Activated CD8-positive, alpha-beta memory T cell treated with anti-CD3 and anti-CD28 coated beads, Interleukin-2, amount 50 U/mL, for 48 hours (primary cell): ENCODE measurements at places on chromosomes 12 and 14.

DNA sequence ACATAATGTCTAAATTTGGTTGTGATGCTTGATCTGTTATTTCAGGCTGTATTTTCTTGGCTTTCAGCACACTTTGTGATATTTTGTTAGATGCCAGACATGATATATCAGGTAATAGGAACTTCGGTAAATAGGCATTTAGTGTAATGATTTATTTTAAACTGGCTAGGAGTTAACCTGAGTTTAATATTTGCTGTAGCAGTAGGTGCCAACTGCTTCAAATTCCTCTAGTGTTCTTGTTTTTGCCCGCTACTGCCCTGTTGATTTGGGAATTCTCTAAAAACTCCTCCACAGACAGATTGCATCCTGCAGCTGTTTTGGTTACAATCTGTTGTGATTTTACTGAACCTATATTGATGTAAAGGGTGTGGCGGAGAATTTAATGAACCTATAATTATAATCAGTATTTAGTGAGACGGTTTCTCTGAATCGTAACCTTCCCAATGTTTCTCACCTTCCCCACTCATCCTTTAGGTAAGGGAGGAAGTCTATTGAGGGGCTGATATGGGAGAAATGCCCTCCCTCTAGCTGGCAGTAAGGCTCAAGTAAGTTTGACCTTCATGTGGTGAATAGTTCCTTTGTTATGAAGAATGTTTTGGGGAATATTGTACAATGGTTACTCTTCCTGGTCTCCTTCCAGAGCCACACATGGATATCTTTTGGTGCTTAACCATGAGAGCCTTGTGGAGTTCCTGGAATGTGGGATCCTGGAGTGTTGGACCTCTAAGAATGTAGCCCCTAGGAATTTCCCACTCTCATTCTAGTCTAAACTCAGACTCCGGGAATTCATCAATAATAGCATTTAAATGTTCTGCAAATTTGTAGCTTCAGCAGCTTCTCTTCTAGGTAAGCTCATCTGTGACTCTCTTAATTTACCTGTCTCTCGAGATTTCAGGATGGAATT, 634.1 kb downstream of the FSCB start:
- DNase-seq, result no peak

DNA sequence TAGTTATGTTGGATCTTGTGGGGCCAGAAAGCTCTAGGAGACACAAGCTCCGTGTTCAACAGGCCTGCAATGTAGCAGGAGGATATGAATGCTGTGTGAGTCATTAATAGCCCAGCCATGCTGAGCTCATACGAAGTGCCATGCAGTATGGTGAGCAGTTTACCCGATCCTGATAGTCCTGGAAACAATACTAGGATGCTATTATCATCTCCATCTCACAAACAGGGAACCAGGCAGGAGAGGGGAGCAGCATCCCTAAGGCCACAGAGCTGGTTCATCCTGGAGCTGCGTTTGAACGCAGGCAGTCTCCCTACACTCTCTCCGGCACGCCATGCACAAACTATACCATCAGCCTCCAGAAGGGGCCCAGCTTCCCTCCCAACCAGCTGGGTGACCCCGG, 20.5 kb downstream of the TTC7B start:
- DNase-seq, result no peak

GRCh38 chr12:103268831-103269514, 226.8 kb downstream of the C12orf42 start:
- no peak for DNase-seq

GRCh38 chr12:43235721-43236120, 316.3 kb downstream of the ADAMTS20 start:
- no peak for DNase-seq

DNA sequence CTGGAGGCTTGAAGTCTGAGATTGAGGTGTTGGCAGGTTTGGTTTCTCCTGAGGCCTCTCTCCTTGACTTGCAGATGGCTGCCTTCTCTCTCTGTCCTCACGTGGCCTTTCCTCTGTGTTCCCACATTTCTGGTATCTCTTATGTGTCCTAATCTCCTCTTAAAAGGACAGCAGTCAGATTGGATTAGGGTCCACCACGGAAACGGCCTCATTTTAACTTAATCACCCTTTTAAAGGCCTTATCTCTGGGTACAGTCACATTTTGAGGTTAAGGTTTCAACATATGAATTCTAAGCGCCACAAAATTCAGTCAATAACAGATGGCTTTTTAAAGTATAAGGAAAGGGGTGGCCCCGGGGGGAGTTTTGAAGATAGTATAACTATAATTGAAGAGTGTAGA, 33.5 kb downstream of the UNC79 start:
- no peak for DNase-seq

GRCh38 chr14:55780156-55780946, 200.3 kb downstream of the KTN1 start:
- no peak for DNase-seq

- DNase-seq, result no peak
Measured at GRCh38 chr12:3885277-3886094, 12.3 kb upstream of the PARP11 start.

DNA sequence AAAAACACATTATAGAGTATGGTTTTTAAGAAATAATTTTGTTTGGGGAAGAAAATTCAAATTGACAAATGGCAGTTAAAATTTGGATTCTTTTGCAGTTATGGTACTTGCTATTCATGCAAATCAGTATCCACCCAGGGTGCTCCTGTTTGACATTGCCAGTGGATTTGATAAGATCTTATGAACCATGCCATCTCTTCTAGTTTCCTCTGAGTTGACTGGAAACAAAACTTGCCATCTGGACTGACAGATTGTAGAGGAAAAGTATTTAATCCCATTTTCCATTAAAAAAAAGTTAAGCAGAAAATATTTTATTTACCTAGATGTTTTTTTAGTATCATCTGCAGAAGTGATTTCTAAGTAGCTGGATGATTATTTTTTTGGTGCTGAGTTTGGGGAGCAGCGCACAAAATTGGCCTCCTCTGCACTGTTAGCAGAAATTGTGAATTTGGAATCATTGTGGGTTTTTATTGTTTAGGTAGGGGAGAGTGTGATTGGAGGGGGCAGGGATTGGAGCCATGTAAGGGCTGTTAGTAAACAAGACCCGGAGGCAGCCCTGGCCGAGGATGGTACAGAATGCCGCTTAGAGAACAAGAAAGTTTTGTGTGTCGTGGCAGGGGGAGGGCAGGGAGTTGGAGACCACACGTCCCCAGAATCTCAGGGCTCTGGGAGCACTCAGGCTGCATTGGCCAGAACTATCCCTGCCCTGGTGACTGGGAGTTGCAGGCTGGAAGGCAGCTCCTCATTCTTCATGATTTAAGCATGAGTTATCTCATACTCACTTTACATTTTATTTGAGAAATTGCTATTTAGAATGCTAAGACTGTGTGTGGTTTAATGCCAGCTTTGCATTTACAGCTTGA, 56.6 kb downstream of the WDR20 start:
- peak; percentile 41 for DNase-seq

- no peak for DNase-seq
Measured at GRCh38 chr12:115521771-115522409, 755.6 kb downstream of the MED13L start.

GRCh38 chr14:78202163-78202562, 32.0 kb downstream of the NRXN3 start:
- no peak for DNase-seq

DNA sequence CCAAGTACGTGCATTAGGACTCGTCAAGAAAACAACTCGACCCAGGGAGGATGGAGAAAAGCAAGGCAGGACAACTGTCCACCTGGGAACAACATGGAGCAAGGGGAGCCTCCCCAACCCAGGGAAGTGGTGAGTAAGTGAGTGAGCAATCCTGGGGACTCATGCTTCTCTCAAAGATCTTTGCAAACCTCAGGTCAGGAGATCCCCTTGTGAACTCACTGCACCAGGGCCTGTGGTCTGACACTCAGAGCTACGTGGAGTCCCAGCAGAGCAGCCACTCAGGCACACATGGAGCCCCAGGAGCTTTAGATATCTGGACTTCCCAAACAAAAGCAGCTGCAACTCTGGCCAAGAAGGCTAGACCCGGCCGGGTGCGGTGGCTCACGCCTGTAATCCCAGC, 12.2 kb upstream of the OR5AU1 start:
- DNase-seq, result no peak

GRCh38 chr14:100791348-100791735, 34.6 kb upstream of the MEG3 start:
- DNase-seq, result no peak

- no peak for DNase-seq
Measured at GRCh38 chr14:26872515-26873361, 274.9 kb upstream of the NOVA1 start.

DNA sequence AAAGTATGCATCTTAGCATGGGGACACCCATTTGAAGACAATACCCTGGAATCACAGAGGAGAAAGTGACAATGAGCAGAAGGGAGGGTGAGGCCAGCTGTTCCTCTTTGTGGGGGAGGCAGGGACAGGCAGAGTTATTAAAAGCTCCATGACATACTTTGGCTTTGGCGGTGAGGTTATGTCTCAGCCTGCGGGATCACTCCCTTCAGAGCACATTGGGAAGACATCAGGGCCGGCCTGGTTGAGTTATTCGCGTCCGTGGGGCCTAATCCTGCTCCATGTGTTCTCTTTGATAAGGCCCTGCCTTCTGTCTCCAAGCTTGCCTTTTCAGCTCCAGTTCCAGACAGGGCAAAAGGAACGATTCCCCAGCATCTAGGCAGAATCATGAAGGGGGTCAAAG, 98.8 kb upstream of the NTF3 start:
- no peak for DNase-seq

GRCh38 chr12:26845057-26845666, 12.2 kb upstream of the ITPR2 start:
- no peak for DNase-seq

- peak; percentile 73 for DNase-seq
Measured at GRCh38 chr12:49580572-49581535, 12.9 kb upstream of the MCRS1 start.
